RKO (cell line): ENCODE measurements at places on chromosomes 13 and 19.
A peak's percentile ranks its signal among the peaks of the same experiment; 100 is the strongest.

DNA sequence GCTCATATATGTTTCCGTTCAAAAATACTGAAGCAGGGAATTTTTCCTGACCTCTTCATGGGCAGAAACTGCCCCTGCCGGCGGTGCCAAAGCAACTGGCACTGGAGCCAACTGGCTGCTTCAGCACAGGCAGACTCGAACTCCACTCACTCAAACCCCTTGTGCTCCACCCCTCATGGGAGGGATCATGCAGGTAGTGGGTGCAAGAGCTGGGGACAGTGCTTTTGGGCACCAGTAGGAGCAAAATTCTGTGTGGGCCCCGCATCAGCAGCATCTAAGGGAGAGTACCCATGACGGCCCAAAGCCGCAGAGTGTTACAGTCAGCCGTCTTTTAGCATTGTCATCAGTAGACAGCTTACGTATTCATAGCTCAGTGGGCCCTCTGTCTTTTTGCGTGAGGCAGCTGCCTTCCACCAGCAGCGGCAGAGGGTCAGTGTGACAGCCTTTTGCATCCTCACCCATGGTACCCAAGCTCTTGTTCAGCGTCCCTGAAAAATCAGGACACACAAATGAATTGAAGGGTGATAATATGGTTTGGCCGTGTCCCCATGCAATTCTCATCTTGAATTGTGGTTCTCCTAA is 393.8 kb downstream of the SLITRK6 start:
- no peak for DNase-seq

DNA sequence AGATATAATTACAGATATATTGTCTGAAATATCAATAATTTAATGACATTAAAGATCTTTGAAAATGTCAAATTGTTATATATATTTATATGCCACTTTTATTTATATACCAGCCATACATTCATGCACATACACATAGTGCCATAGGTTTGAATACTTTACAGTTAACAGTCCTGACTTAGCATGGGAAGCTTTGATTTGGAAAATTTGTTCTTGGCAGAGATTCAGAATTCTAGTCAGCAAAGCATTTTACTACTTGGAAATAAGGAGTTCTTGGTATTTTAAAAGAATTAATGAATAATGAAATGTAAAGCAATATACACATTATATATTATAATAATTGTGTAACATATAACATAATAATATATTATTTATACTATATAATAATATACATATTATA is 277.0 kb upstream of the PCDH20 start:
- DNase-seq, result no peak

DNA sequence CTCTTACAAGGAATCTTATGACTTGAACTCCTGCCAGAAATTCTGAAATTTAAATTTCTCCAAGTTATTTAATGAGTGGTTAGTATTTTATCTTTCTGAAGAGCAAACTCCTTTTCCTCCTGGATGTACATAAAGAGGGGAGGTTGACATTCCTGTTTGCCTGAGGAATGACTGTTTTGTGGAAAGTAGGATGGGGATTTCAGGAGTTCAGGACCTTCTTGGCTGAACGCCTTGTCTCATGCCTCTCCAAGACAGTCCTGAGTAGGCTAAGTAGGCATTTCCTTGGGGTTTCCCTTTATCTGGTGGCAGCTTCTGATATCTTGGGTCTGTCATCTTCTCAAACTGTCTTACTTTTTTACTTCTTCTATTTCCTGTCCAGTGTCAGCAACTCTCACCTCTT is 356.6 kb downstream of the TDRD3 start:
- no peak for DNase-seq

DNA sequence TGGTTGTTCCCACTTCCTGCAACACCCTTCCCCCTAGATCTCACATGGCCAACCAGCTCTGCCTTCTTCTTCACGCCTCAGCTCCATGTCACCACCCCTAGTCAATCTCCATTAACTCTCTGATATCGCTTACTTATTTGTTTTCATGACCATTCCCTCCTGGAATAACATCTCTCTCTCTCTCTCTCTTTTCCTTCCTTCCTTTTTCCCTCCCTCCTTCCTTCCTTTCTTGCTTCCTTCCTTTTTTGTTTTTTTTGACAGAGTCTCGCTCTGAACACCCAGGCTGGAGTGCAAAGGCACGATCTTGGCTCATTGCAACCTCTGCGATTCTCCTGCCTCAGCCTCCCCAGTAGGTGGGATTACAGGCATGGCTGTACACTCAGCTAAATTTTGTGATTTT is 44.9 kb upstream of the ADGRL1 start:
- DNase-seq, result no peak

GRCh38 chr19:2602391-2603181 is 99.9 kb downstream of the GNG7 start:
- no peak for DNase-seq

DNA sequence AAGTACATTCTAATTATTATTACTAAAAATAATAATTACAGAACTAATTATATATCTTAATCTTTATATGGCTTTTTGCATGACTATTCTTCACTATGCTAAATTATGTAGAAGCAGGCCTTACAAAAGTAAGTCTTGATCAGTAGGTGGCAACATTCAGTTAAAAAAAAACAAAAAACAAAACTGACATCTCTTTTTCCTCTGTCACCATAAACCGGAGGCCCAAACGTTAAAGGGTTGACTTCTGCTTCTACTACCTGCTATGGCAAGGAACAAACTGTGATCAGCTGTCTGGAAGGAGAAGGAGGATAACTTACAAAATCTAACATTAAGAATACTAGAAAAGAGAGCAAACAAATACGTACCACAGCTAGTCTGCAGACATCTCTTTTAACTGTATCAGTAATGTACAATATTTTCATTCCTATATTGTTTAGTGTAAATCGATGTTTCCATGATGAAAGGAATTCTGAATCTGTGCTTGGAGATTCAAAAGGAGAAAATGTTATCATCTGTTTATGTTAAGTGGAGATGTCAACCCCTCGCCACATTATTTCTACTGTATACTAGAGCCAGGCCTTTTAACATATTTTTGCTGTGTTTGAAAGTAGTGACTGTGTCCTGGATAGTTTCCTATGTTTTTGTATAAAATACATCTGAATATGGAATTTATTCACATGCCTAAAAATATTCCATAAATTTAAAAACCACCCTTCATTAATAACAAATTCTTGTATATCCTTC is 1525.4 kb downstream of the SLITRK1 start:
- peak; percentile 8 for DNase-seq

GRCh38 chr19:51809787-51810186 is 14.8 kb downstream of the FPR3 start:
- DNase-seq, result no peak

DNA sequence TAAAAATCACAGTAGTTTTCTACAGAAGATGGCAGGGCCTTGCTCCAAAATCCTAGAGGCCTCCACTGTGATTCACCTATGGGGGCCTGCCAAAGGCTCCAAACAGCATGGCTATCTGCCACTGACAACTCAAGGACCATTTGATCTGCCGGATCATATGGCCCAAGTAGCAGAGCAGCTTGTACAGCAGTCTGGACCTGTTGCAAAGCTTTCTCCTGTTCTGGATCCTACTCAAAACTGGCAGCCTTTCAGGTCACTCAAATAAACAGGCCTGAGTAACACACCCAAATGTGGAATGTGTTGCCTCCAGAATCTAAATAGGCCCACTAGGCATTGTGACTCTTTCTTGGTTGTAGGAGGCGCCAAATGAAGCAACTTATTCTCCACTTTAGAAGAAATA is 1049.3 kb downstream of the PCDH9 start:
- DNase-seq, result no peak

DNA sequence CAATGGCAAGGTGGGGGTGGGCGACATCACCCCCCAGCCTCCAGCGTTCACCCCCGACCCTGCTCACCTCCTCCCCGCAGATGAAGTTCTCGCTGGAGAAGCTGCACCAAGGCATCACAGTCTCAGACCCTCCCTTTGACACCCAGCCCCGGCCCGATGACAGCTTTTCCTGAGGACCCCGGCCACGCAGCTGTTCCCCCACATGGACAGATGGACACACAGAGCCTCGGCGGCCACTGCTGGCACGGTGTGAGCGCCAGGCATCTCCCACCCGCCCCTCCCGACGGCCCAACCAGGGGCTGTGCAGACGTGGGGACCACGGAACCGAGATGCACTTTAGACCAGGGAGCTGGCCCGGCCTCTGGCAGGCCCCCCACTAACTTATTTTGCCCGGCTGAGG is 4.3 kb upstream of the SCN1B start:
- DNase-seq, result no peak

DNA sequence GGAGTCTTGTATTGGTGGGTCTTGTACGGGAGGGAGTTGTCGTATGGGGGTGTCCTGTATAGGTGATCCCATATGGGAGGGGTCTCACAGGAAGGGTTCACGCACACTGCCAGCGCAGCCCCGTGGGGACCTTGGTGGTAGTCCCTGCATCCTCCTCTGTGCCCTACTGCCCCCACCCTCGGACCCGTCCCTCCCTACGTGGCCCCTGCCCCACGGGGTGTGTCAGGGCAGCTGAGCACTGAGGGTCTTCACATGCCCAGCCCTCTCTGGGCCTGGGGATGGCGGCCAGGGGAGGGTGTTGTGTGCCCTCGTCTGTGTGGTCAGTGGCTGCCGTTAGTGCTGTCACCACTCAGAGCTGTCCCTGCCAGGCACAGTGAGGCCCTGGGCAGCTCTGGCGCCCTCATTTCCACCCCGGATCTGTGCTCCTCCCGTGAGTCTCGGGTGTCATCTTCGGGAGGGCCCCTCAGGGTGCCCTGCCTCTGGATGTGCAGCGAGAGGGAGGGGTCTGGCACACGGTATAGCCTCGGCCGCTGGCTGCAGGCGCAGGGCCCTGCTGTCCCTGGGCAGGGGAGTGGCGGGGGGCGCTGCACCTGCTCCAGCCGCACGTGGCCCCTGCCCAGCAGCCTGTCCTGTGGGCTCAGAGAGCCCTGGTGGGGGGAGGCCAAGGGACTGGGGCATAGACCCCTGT is 16.0 kb upstream of the GNA15 start:
- no peak for DNase-seq

GRCh38 chr19:9075064-9075949 is 11.6 kb upstream of the OR1M1 start:
- DNase-seq, result peak; percentile 91

- no peak for DNase-seq
These were observed 369.9 kb downstream of the KLF5 start for GRCh38 chr13:73428706-73429105.

GRCh38 chr13:20161275-20161950 is 561 bp upstream of the GJA3 start:
- DNase-seq, result no peak

DNA sequence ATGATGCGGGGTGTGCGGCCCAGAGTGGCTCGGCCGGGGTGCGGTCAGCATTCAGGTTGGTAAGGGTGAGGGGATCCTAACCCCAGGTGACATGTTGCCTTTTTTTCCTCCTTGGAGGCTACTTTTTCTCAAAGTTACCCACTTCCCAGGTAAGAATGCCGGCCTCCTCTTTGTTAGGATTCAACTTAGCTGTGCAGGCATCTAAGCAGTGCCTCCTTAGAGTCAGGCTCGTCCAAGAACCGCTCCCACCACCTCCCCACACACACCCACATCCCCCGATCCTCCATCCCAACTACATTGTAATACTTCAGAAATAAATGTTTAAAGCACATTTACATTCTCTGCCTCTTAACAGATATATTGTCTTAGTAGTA is 733 bp upstream of the ENOX1 start:
- no peak for DNase-seq

GRCh38 chr13:21576426-21576825 is 27.5 kb downstream of the MICU2 start:
- peak; percentile 55 for DNase-seq

DNA sequence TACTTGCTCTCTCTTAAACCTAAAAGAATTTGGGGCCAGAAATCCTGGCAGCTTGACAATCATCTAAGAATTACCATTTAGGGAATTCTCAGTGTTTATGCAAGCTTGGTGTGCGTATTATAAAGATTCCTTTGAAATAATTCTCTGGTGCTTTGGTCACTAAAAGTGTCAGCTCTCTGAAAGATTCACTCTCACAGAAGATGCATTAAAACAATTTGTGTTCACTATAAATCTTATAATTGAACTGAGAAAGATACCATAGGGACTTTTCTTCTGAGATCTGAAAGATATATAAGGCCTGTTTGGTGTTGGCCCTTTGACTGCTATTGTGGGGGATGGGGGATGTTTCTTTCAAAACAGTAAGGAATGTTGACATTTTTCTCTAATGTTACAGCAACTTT is 27.3 kb downstream of the EPSTI1 start:
- no peak for DNase-seq

GRCh38 chr13:77313923-77314322 is 13.0 kb downstream of the MYCBP2 start:
- no peak for DNase-seq

DNA sequence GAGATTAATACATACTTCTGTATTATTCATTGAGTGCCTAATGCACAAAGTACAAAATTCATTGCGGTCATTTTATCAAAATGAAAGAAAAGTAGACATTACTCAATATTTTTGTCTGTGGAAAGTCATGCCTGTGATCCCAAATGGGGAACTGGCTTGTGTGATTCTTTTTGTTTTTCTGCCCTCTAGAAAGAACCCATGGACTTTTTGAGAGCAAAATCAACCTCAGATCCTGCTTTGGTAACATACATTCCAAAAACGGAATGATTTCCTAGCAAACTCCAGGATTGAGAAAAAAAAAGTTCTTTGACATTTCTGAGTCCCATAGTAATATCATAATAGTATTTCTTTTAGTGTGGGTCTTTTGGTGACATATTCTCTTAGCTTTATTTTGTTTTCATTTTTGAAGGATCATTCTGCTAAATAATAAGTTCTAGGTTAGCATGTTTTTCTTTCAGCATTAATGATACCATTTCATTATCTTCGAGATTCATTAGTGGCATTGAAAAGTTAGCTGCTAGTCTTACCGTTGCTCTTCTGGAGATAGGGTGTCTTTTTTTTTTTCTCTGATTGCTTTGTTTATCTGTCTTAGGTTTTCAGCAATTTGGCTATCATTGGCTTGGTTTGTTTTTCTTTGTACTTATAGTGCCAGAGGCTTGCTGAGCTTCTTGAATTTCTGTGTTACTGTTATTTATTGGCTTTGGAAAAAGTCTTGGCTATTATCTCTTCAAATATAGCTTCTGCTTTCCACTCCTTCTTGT is 102.4 kb upstream of the CSNK1A1L start:
- no peak for DNase-seq
